ENCODE measurements at places on chromosomes 6 and 20.

DNA sequence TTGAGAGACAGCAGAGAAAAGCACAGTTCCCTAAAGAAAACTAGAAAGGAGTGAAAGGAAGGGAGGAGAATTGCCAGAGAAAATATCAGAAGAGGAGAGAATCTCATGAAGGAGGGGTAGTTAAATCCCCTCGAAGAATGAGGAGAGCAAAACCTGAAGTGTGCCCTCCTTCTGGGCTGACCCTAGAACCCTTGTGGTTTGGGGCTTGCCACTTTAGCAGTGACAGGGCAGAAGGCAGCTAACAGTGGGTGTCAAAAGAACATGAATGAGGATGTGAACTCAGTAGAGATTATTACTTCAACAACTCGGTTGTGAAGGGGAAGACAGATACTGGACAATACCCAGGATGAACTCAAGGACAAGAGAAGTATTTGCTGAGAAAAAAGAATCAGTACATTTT, 73.6 kb downstream of the RALGAPA2 start:
- no peak for DNase-seq

DNA sequence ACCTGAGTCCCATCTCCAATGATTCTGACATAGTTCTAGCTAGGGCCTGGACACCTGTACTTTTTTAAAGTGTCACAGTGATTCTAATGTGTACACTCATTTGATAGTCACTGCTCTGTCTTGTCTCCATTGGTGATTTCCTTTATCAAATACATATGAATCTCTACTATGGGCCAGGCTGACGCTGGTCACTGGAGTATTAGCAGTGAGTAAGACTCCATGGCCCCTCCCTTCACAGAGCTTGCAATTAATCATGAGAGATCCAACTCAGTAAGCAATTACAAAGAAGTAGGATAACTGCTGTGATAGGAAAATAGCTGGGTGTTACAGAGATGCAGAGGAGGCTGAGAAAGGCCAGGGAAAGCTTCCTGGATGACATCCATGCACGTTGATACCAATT, 19.3 kb upstream of the SASH1 start:
- DNase-seq: peak; percentile 76

DNA sequence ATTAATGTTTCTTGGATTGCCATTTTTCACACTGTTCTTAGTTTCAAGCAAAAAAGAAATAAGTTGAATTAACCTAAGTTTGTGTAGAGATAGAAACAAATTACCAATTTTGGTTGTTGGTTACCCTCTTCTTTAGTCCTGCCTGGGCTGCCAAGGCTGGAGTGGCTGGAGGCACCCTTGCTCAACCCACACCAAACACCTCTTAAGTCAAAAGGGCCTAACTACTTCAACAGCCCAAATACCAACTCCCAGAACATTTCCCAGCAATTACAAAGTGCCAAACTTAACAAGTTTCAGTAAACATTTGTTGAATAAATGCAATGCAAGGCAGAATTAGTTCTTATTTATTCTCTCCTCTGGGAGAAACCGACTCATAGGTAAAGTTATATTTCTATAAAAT, 38.1 kb upstream of the TMEM181 start:
- DNase-seq: no peak

DNA sequence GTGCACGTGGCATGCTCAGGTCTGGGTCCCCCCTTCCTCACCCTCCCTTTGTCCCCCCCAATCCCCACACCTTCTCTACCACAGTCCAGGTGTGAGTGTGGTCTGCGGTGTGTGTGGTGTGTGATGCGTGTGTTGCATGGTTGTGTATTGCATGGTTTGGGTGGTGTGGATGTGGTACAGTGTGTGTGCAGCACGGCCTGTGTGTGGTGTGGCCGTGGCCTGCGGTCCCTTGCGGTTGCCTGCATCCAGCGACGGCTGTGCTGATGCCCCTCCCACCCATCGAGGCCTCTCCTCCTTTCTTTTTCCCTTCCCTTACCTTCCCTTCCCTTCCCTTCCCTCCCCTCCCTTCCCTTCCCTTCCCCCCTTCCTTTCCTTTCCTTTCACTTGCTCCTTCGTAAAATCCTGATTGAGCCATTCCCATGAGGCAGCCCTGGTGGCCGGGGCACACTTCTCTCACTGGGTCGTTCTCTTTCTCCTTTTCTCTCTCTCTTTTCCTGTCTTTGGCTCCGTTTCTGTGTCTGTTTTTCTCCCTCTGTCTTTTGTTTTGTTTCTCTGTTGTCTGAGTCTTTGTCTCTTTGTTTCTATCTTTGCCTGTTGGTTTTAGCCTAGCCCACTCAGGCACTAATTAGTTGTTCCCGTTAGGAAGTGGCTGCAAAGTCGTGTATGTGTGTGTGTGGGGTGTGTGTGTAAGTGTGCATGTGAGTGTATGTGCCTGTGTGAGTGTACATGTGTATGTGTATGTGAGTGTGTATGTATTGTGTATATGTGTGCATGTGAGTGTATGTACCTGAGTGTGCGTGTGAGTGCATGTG, 65.7 kb downstream of the SRC start:
- DNase-seq: no peak

- no peak for DNase-seq
Measured at GRCh38 chr20:23387118-23387443, 25.1 kb downstream of the GZF1 start.
